NCI-H1436 (cell line): ENCODE measurements at places on chromosomes 7 and 10.
A peak's percentile ranks its signal among the peaks of the same experiment; 100 is the strongest.

- DNase-seq: no peak
These were observed 303.6 kb upstream of the AKR1E2 start for GRCh38 chr10:4522296-4523000.

GRCh38 chr10:119526621-119527592 lies 15.6 kb downstream of the RGS10 start:
- no peak for DNase-seq

GRCh38 chr10:69425511-69426298 lies 9.0 kb upstream of the TACR2 start:
- peak; percentile 32 for DNase-seq

DNA sequence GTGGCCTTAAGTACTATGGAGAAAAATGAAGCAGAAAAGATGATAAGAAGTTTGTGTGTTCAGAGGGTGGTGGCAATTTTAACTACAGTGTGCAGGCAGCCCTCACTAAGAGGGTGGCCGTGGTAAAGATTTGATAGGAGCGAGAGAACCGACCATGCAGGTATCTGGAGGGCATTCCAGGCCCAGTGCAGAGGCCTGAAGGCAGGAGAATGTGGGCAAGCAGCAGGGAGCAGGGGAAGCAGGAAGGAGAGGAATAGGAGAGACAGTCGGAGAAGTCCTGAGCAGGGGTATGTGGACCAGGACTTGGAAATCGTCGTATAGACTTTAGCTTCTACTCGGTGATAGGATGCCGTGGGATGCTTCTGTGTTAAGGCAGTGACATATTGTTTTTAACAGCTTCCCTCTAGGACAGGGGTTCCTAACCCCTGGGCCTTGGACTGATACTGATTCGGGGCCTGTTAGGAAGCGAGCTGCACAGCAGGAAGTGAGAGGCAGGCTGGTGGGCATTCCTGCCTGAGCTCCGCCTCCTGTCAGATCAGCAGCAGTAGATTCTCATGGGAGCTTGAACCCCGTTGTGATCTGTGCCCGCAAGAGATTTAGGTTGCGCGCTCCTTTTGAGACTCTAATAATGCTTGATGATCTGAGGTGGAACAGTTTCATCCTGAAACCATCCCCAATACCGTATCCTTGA lies 227.2 kb downstream of the CCDC3 start:
- DNase-seq: no peak

- no peak for DNase-seq
These were observed 36.8 kb downstream of the LDB3 start for GRCh38 chr10:86705139-86705538.

DNA sequence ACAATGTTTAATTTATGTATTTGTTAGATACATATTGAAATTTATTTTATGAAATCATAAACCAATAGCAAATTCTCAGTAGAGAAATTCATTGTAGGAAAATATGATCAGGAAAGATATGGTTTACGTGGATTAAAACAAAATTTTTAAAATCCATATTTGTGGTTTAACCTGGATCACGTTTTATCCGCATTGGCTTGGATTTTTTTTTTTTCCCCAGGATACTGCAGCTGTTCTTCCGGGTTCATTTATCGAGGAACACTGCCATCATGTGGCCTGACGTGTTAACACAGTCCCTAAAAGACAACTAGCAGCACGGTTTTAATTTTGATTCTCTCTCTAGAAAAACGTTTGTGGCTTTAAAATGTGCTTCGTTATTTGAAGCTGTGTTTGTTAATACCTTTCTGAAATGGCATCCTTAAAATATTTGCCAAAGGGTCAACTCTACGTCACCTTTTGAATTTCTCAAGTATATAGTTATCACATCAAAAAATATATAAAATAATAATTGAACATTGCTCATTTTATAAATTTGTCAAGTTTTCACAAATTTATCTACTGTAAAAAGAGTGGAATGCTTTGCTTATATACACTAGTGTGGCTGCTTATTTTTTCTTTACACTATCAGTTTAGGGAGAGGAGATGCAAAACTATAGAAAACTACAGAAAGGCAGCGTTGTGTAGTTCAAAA lies 8.7 kb upstream of the ASB4 start:
- peak; percentile 80 for DNase-seq
